ENCODE measurements at places on chromosomes 6 and 20.

DNA sequence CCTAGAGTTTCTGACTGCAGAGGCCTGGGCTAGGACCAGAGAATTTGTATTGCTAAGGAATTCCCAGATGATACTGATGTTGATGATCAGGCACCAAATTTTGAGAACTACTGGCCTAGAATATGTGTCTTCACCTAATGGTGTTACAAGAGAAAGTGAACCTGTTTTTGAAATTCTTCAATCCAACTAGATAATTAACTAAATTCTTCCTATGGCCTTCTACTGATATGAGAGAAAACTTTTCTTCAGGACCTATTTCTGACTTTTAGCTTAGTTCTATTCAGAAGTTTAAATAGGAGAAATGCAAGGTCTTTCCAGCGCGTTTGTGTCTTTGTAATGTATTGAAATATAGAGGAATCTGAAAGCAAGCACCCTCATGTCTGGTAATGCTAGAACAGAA lies 7.3 kb downstream of the NKAIN2 start:
- no peak for DNase-seq

DNA sequence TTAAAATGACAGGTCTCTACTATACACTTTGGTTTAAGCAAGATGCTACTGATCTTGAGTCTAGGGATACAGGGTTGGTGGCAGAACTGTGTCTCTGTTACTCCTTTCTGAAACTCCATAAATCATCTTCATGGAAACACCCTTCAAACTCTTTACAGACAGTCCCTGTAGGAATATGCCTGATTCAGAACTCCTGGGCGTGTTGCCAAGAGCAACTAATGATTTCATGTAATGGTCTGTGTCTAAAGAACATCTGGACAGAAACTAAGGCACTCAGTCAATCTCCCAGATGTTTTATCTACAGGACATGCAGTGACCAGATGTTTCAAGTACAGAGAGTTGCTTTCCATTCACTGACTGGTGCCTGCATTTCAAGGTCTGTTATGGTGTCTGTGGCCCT lies 464.4 kb upstream of the CHD6 start:
- no peak for DNase-seq

DNA sequence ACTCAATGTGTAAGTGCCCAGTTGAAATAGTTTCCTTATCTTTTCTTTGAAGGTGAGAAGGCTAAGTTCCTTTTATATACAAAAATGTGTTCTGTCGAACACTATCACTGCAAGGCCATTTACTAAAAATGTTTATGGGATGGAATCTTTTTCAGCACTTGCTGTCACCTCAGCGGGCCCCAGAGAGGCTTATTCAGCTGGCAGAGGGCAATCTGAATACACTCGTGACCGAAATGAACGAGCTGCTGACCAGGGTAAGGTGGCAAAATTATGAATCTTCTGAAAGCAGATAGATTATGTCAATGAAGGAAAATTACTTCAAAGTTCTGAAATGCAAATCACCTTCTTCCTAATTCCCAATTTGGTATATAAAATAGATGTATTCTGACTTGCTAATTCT lies 340.2 kb downstream of the ARHGAP18 start:
- DNase-seq, result no peak

DNA sequence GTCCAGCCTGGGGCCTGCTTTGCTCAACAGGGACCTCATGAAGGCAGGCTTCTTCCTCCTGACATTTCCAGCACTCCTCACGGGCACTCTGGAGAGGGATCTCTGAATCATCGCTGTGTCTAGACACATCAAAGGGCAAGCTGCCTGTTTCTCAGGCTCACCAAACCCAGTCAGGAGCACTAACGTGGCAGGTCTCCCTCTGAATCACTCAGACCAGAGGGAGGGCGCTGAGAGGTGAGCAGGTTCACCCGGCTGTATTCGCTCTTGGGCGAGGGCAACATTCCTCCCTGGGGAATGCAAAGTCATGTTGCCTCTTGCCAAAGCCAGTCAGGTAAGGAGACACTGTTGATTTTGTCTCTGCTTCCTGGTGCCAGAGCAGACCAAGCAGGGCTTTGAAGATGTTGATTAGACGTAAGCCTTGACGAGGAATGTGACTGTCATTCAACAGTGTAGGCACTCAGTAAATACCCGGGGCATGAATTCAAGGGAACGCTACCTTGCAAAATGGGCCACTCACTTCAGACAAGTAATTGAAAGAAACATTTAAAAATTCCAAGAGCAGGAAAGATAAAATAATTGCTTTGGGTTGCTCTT lies 50.1 kb downstream of the CYP24A1 start:
- peak; percentile 97 for DNase-seq

DNA sequence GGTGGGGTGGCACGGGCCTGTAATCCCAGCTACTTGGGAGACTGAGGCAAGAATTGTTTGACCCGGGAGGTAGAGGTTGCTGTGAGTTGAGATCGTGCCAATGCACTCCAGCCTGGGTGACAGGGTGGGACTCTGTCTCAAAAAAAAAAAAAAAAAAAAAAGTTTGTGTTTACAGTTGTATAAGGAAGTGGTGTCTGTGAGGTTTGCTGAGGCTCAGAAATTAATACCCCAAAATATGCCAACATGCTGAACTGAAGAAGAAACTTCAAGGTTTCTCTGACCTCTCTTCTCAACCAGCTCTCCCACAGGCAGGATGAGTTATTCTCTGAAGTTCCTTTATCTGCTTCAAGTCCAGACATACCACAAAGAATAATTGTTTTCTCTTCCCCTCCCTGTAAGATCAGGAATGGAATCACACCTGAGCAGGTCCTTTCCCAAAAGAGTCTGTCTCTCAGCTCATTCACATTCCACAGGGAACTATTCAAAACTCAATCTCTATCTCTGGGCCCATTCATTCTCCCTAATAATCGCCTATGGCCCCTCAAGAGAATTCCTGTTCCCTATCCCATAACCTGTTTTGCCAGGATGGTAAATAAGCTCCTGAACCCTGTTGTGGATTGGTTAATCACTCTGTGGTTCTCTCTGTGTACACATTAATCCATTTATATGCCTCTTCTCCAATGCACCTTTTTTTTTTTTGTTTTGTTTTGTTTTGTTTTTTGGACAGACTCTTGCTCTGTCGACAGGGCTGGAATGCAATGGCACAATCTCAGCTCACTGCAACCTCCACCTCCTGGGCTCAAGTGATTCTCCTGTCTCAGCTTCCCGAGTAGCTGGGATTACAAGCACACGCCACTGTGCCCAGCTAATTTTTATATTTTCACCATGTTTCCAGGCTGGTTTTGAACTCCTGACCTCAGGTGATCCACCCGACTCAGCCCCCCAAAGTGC lies 17.4 kb upstream of the KIFC1 start:
- no peak for DNase-seq

DNA sequence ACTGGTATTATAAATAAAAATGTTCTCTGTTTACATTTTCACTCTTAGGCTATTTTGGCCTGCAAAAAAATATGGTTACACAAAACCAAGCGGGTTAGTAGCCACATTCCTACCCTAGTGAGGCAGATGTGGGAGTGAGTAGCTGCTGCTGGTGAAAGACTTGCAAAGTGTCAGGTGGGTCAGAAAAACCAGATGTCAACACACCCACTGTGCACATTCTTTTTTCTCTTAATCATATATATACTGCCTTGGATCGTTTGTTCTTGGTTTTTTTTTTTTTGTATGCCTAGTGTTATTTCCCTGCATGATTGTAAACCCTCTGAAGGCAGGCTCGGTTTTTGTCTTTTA lies 68.0 kb upstream of the TFB1M start:
- DNase-seq, result no peak

GRCh38 chr20:50381771-50382593 lies 128.2 kb upstream of the PTPN1 start:
- peak; percentile 27 for DNase-seq

GRCh38 chr20:63178446-63178820 lies 37.5 kb downstream of the YTHDF1 start:
- no peak for DNase-seq

DNA sequence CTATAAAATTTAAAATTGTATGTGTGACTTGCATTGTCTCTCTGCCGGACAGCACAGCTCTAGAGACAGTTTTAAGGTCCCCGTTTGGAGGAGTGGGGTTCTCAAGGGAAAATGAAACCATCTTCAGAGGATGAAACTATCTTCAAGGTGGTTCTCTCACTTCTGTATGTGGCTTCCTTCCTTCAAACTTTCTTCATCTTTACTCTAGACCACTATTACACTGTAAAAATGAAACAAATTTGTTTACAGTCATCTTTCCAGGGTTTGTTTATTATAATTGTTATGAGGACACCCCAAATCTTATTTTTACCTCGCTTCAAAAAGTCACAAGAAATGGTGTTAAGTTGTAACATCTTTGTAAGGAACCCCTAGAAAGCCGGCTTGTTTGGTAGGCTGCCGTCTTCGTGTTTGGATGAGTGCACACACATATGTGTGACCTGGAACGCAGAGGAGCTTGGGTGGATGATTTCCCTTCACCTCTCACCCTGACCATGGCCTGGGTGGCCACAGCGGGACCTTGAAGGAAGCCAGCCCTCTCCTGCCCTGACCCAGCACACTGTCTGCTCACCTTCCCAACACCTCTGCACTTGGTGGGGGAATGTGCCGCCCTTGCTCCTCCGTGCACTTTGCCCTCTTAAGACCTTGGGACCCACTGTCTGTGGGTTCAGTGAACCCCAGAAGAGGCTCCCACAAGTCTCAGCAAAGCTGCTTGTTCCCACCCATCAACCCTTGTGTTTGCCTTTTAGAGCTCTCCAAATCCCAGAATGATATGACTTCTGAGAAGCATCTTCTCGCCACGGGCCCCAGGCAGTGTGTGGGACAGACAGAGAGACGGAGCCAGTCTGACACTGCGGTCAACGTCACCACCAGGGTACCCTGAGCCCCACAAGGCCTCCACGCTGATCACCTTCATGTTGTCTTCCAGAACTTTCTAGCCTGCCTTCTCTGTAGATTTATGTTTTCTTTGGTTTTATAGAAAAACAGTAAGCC lies 67.8 kb downstream of the SYTL3 start:
- no peak for DNase-seq

DNA sequence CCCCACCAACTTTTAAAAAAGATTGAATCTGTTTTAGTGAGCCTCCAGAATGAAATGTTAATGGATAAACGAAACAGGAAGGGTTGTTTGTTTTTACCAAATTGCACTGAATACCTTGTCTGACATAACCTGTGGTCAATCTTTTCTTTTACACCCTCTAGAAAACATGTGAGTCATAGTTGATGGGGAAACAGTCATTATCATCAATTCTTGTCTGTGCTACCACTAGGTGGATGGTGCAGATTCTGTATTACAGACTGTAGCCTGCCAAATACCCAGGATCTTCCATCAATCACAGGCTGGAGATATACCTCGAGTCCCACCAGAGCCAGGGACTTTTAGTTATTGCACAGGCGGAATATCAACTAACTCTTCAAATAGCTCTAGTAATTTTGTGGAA lies 29.5 kb upstream of the PKIB start:
- no peak for DNase-seq

DNA sequence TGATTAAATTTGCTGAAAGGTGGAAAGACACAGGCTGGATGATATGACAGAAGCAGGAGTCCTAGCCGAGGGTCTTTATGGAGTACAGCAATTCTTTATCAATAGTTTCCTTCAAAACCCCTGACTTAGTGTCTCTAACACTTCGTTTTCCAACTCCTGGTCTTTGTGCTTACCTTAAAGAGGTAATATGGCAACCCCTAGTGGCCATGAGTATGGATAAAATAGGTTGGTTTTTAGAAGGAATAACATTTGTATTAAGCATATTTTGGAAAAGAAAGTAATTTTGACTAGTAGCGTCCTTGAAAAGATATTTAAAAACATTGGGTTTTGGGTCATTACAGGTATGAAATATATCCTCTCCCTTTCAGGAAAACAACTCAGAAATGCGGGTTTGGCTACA lies 51.9 kb downstream of the VGLL2 start:
- peak; percentile 25 for DNase-seq

- DNase-seq, result no peak
Measured at GRCh38 chr20:11958855-11959254, 41.2 kb downstream of the BTBD3 start.

- DNase-seq, result no peak
Measured at GRCh38 chr20:61558726-61559125, 306.7 kb downstream of the CDH4 start.

- no peak for DNase-seq
Measured at GRCh38 chr6:154602708-154603107, 92.2 kb upstream of the CNKSR3 start.

DNA sequence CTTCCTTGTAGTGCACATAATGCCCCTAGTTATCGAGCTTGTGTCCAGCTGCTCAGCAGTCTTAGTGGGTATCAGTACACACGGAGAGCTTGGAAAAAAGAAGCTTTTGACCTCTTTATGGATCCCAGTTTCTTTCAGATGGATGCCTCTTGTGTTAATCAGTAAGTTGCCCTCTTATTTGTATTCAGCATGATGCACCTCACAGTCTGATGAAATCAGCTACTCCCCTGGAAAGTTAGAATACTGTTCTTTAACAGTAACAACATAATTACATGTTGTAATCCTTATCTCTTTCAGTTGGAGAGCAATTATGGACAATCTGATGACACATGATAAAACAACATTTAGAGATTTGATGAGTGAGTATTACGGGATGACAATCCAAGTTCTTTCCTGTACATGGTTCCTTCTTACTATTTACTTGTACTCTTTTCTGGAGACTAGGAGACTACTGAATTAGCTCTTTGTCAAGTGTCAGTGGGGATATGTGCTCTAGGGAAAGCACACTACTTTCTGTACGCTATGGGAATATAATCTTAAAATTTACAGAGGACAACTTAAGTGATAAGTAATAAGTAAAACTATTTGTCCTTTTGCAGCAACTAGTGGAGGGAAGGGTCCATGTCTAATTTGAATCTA lies 39.1 kb downstream of the PGM3 start:
- DNase-seq, result no peak

DNA sequence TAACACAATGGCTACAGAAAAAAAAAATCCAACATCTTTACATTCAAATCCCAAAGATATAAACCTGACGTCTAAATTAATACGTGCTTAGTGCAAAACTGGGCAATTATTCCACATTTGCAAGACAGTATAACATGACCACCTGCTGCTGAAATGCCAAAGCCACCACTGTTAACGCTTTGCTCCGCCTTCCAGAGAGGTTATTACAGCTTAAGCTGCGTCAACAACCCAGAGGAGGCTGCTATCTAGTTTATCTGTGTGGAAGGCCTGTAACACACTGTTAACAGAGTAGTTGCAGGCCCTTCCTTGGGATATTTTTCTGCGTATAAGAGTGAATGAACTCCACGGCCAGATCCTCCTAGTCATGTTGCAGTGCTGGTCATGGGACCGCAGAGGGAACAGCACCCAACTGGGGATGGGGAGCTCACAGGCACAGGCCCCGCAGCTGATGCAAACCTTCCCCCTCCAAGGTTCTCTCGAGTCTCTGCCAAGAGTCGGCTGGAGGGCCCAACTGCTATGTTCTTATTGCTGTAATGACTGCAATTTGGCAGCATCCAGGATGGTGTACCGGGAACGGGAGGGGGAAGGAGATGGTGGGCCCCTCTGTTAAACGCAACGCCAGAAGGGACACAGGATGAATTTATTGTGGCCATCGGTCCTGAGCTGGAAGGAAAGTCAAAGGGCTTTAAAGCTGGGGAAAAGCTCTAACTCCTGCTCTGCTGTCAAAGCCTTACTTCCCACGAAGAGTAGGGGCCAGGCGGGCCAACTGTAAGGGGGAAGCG lies 993 bp upstream of the NCOA7 start:
- DNase-seq, result peak; percentile 51

GRCh38 chr20:24136659-24137246 lies 148.2 kb upstream of the GGTLC1 start:
- no peak for DNase-seq

Measured in LoVo (cell line).